ENCODE measurements at places on chromosomes 7 and 10.
A peak's percentile ranks its signal among the peaks of the same experiment; 100 is the strongest.

DNA sequence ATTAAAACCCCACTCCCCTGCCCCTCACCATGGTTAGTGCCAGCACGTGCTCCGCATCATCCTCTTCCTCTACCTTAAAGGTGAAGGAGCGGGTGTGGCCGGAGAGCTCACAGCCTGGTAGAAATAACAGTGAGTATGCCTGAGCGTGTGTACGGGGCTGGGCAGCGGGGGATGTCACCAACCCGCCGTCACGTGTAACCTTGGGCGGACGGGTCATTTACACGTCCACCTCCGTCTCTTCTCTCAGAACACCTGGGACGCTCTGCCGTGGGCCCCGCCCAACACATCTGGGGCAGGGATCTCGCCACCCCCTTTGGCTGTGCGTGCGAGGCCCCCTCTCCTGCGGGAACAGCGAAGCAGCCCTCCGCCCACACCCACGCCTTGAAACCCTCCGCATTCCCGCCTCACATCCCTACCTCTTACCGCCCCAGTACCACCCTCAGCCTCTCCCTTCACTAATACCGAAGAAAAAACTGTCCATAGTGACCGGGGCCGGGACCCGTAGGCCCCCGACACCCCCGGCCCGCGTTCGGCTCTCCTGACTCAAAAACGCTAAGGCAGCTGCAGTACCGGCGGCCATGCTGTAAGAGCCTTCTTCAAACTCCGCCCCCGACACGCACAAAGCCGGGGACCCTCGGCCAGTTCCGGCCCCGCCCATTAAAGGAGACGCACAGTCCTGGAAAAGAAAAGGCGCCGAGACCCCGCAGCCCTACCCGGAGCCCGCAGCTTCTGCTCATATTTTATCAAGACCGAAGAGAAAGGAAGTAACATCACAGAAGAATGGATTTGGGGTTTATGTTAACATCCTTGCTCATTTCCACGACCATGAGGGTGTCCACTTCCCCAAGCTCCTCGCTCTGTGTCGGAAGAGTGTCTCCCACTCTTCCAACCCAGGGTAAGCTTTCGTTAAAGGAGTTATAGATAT lies at the start of gene NPM3:
NPM3 (minus strand) TSS at position 636 of the 925 bp plus-strand sequence; CDS start at position 580, 56 bp downstream.
- peak; percentile 80 for DNase-seq

- no peak for DNase-seq
Observed at GRCh38 chr10:112382515-112383235, 8.8 kb downstream of the ACSL5 start.

GRCh38 chr7:78350391-78350790 lies 551.8 kb downstream of the PHTF2 start:
- no peak for DNase-seq

- DNase-seq = no peak
Observed at GRCh38 chr10:62056698-62057097, 155.2 kb downstream of the ARID5B start.

DNA sequence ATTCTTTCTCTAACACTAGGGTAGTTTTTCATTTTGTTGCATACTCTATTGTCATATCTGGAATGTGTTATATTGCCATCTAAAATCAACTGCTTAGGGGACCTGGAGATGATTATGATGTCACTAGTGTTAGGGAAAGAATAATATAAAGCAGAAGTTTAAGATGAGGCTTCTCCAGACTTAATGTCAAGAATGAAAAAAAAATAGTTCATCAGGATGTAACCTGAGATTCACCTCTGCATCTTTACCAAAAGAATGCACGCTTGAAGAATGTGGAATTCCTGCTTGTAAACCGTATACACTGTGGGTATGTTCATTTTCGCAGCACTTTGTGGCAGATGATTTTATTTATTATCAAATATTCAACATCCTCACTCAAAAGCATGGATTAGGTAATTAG lies 184.6 kb downstream of the ST7 start:
- no peak for DNase-seq

GRCh38 chr10:69800109-69800508 lies 1.6 kb upstream of the COL13A1 start:
- DNase-seq = no peak

GRCh38 chr10:83862723-83863122 lies 276.6 kb upstream of the GHITM start:
- no peak for DNase-seq

DNA sequence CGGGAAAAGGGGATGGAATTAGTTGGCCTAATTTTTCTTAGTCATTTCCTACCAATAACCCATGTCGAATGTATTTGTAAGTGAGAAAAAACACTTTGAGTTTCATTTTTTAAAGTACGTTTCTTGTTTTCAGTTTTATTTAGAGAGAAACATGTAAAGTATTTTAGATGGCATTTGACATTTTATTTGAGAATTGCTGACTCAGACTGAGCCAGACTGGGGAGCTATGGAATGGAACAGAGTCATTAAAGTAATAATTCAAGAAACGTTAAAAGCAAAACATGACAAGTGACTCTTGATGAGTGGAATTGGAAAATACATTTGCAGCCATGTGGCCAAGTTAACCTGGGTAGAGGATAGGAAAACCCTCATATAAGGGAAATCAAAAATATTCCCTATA lies 286.1 kb upstream of the NPSR1 start:
- DNase-seq = no peak

- no peak for DNase-seq
Observed at GRCh38 chr10:48199580-48200377, 74.7 kb downstream of the FRMPD2 start.

GRCh38 chr10:17115683-17116082 lies 13.9 kb downstream of the CUBN start:
- no peak for DNase-seq

GRCh38 chr10:14801723-14802122 lies 27.0 kb upstream of the FAM107B start:
- DNase-seq = no peak

DNA sequence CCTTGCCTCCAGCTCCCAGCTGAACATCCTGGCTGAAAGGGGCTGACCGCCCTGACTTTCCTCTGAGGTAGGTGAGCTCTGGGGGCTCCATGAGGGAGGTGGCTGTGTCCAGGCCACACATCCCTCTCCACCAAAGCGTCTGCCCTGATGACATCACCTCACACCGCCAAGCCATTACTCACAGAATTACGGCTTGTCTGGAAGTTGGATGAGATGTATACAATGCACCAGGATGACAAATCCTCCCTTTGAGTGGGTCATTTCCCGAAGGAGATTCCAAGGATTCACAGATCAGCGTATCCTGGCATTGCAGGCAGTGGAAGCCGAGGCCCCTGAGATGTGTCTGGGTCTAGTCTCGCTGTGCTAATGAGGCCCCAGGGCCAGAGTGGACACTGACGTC lies 15.1 kb upstream of the RET start:
- no peak for DNase-seq

DNA sequence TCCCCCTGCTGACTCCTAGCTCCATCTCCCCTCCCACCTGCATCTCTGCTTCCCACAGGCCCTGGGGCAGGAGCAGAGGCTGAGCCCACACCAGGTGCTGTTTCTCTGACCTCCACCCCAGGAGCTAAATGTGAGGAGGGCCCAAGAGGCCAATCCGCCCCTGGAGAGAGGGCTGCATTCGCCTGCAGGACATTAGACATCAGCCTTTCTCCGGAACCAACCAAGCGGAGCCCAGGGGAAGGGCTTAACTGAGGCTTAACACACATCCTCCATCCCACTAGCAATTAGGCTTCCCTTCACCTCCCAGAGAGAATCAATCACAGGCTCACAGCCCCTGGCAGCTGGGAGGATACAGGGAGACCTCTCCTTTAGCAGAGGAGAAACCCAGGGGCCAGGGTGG lies 50.5 kb downstream of the SH3PXD2A start:
- no peak for DNase-seq

- DNase-seq = no peak
Observed at GRCh38 chr10:25682203-25682851, 251.7 kb upstream of the MYO3A start.

DNA sequence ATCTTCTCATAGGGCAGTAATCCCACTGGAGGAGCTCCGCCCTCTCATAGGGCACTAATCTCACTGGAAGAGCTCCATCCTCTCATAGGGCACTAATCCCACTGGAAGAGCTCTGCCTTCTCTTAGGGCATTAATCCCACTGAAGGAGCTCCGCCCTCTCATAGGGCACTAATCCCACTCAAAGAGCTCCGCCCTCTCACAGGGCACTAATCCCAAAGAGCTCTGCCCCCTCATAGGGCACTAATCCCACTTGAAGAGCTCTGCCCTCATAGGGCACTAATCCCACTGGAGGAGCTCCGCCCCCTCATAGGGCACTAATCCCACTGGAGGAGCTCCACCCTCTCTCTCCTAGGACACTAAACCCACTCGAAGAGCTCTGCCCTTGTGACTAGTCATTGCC lies 3.4 kb upstream of the FUOM start:
- no peak for DNase-seq

GRCh38 chr7:42677751-42678699 lies 233.8 kb downstream of the C7orf25 start:
- DNase-seq = no peak

DNA sequence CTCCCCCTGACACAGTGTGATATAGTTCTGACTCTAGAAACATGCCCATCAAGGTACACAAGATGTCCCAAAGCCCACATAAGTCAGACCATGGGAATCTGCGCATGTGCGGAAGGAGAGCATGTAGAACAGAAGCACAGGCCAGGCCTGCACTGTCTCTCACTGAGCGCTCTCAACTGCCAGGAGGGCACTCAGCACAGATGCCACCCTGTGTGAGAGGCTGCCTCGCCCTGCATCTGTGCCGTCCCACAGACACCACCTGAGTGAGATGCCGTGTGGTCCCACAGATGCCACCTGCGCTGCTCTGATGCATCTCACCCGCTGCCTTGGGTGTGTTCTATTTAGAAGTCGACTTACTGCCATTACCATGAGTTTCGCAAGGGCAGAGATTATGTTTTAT lies 98.4 kb downstream of the VOPP1 start:
- DNase-seq = no peak

DNA sequence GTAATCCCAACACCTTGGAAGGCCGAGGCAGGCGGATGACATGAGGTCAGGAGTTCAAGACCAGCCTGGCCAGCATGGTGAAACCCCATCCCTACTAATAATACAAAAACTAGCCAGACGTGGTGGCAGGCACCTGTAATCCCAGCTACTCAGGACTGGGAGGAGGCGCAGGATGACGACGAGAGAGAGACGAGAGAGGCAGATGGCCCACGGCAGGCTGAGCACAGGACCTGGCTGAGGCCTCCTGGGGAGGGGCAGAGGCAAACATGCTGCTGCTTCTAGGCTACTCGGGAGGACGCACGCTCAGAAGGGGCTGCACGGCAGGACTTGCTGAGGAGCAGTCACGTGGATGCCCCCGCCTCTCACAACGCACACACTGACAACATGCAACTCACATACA lies 22.4 kb downstream of the DIP2C start:
- DNase-seq = no peak

- no peak for DNase-seq
Observed at GRCh38 chr10:59852670-59853069, 53.7 kb downstream of the CCDC6 start.

- no peak for DNase-seq
Observed at GRCh38 chr10:32180390-32181280, 124.4 kb upstream of the KIF5B start.

DNA sequence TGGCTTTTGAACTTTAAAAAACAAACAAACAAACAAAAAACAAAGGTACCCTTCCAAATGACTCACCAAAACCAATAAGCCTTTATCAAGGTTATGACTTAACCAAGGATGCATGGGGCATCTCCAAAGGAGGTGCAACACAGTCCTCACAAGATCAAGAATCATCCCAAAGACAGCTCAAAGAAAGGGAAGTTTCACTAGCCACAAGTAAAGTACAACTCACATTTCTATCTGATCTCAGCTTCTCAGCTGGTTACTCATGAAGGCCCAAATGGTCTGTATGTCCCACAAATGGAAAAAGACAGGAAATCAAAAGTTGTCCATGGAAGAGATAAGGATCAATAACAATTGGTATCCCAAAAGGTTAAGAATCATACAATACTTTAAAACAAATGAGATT lies 6.0 kb upstream of the MKLN1 start:
- no peak for DNase-seq

- no peak for DNase-seq
Observed at GRCh38 chr7:102232611-102233286, 53.9 kb upstream of the SH2B2 start.

GRCh38 chr7:37366445-37366844 lies 82.2 kb downstream of the ELMO1 start:
- DNase-seq = no peak

DNA sequence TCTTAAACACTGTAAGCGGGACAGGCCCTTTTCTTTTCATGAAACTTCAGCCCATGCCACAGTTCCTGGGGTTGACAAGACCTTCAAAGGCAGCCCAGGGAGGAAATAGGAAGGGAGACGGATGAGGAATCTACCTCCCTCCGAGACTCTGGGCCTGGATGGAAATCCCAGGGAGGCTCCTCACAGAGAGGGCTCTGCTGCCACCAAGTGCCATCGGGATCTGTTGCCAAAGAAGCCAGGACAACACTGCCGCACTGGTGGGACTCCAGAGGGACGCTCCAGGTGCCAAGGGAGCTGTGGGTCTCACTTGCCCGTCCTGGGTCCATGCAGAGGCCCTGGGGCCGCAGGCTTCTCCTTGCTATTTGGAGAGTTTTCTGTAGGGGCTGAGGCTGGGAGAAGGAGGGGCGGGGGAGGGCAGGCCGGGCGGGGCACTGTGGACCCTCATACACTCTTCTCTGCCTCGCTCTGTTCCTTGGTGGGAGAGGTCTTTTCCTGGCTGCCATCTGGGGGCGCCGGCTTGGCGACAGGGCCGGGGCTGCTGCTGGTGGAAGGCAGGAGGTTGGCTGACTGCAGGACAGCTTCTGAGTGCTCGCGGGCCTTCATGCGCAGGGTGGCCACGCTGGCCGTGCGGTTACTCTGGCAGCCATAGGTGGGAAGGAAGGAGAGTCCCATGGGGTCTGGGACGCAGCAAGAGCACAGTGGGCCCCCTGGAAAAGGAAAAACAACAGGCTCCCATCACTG lies 30.0 kb downstream of the DRGX start:
- no peak for DNase-seq

DNA sequence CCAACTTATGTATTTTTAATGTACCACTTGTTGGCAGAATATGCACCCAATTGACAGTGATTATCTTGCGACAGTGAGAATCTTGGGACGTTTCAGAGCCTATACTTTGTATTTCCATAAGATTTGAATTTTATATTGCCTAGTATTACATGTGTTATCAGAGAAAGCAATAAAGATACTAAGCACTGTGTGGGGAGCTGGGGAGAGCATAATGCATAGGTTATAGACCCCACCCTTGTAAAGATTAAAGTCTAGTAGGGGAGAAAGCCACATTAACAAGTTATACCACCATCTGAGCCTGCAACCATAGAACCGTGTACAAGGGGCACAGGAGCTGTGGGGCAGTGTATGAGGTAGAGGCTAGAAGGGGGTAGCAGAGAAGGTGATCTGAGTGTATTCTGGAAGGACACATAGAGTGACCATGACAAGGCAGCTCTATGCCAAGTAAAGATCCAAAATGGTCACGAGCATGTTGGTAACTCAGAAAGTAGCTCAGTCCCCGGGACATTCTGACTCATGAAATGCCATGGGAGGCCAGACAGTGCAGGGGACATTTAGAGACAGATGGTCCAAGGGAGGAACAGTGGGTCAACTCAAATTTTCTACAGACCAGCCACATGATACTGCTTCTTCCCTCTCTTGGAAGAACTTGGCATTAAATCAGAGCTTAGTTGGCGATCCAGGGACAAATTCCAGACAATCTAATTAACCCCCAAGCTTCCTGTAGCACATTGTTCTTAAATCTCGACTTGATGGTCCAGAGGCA lies 84.5 kb downstream of the ADRA2A start:
- no peak for DNase-seq

Data from stimulated activated CD4-positive, alpha-beta T cell treated with anti-CD3 and anti-CD28 coated beads, Interleukin-15, amount 100 ng/mL, for 48 hours (primary cell).